ENCODE measurements at places on chromosomes 6 and 20.

DNA sequence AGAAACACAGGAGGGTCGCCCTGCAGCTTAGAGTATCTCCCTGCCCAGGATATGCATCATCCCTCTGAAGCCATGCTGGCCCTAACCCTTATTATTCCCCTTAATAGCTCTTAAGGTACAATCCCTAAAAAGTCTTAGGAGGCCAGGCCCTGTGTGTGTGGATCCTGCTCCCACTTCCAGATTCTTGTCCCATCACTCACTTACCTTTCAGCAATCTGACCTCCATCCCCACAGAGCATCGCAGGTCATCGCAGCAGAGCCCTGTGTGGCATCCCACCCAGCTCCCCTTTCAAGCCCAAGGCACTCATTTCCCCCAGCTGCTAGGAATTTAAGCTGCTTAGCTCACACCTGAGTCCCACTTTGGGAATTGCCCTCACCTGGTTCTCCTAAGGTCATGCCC, 223.8 kb upstream of the SMLR1 start:
- DNase-seq, result no peak

- DNase-seq, result no peak
These were observed 131.5 kb downstream of the MACROD2 start for GRCh38 chr20:14126856-14127255.

DNA sequence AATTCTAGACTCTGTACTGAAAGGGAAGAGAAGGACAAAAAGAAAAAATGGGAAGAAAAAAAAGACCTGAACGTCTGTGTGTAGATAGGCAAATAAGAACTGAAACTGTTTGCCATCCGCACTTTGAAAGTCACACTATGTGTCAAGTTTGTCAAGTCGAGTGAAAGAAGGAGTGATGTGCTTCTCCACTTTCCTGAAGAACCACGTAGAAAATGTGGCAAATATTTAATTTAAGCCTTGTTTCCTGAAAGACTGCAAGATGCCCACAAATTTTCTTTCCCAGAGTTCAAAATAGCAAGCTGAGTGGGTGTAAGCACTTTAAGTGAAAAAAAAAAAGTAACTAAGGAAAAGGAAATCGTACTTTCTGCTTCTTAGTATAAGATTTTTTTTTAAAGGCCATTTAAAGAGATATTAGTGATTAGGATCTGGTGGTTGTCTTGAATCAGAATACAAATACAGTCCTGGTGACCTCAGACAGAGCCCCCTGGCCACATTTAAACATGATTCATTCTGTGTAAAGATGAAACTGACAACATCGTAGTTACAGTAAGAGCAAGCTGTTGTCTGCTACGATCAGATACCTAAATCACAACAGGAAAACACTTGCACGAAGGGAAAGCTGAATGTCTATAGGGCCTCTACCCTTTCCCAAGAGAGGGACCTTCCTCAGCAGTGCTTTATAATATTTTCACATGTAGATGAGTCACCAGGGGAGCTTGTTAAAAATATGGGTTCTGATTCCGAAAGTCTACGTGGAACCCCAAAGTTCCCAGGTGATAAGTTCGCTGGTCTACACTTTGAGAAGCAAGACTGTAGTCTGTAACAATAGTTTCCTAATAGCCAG, 102.3 kb downstream of the HIVEP2 start:
- DNase-seq, result no peak

DNA sequence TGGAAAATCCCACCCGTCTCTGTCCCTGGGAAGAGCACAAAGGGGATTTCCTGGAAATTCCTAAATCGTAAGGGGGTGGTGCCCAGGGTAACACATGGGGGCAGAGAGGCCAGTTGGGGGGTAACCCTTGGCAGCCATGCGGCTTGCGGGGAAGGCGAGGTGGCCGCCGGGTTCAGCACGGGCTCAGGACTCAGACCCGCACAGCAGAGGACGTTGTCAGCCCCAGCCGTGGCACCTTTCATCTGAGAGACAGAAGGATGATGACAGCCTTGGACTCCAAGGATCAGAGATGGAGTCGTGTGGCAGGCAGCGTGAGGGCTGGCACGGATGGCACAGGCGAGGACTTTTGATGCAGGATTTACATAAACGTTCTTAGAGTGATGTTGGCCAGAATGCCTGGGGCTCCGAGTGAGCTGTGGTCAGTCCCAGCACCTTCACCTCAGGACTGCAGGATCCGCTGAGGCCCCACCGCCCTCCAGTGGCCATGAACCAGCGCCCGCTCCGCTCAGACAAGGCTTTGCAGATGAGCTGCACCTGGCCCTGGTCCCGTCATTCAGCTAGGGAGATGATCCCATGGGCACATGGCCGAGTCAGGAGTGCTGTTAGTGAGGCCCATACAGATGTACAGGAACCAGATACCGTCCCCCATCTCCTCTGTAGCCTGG, 190.3 kb downstream of the TAF4 start:
- no peak for DNase-seq

GRCh38 chr6:159973951-159974350, 5.1 kb downstream of the IGF2R start:
- no peak for DNase-seq

DNA sequence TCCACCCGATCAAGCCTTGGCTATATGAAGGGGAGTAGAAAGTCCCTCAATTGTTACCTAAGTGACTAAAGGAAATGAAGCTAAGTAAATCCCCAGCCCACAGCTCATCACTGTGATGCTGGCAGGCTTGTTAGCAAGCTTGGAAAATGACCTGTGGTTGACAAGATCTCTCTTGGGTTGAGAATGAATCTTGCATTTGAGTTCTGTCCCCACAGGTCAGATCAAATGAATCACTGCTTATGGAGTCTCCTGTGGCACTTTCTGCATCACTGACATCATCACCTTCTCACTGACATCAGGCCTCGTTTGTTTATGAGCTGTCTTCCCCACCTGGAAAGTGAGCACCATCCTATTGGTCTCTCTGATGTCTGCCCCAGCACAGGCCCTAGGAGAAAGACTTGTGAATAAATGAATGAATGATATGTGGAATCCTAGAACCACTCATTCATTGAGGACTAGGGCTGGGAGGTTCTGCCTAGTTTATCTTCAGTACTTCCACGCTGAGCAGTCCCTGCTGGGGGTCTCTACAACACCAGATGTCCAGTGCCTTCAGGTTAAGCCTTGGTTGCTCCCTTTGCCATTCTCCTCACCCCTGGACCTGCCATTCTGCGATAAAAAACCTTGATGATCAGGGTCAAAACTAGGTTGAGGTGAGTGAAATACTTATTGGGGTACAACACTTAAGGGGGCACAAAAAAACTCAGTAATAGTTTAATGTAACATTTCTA, 318.4 kb upstream of the MOCS1 start:
- no peak for DNase-seq

DNA sequence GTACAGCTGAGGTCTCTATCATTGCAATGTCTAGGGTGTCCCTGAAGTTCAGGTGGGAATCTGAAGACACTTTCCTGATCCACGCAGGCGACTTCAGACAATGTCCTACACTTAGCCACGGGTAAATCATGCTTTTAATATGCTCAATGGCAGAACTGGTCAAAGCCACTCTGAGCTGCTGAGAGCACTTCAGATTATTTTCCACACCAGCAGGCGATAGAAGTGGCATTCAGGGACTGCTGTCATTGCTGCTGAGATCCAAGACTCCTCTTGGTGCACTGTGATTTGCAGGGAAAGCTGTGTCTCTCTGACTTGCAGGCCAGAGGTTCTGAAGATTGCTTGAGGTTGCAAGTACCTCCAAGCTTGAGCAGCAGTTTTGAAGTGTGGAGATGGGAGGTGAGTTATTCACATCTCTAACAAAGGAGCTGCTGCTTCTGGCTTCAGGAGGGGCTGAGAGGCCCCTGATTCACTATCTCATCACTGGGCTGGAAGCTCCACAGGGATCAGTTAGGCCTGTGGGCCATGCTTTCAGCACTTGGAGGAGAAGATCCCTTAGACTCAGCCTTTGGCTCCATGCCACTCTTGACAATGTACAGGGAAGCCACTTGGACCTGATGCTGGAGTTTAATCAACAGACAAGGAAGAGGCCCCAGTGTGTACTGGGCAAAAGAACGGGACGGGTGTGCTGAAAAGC, 2.9 kb upstream of the SSTR4 start:
- no peak for DNase-seq

DNA sequence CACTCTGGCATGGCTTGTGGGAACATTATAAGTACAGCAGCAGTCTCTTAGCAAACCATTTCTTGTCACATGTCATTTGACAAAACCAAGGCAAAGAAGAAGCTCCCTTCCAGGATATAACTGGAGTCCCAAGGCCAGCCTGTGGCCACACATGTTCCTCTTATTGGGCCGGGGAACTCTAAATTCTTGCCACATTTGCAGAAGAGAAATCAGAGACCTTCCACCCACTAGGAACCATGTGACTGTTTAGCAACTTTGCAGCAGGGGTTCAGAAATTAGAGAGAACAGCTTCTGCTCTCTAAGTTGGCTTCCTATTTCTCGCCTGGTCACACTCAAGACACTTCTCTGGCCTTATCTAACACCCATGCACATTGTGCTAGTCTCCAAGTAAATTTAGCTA, 20.4 kb upstream of the MEP1A start:
- DNase-seq, result no peak

Measured in NCI-H2227 treated with DMSO at 0.1 percent for 48 hours (cell line).